Breast epithelium (tissue), 4 donors: ENCODE measurements at places on chromosomes 4 and X. TPM values are rescaled to one million over a fixed set of nuclear protein-coding genes. Genes with fewer than 3 reads are reported as not detected.

DNA sequence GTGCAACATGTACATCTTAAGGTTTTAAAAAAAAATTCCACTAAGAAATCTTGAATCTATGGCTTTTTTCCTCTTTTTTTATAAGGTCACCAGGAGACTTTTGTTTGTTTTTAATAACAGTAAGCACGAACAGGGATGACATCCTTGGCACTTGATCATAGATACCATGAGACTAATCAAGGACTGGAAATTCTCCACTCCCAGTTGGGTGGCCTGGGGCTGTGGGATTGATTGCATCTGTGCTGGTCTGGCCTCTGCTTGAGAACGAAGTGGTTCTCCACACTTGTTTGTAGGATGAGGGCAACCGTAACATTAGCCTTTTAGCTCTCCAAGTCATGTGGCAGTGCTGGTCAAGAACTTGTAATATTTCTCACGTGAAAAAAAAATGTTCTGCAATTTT, 35.4 kb downstream of the SNX25 start:
- H3K27ac ChIP-seq = no peak overlapping the region
- no peaks in the 10 kb centered on the region for H3K36me3 ChIP-seq

- H3K4me3 ChIP-seq = no peak overlapping the region
- H3K27ac ChIP-seq = no peak overlapping the region
- H3K4me1 ChIP-seq = no peaks in the 10 kb centered on the region
- H3K36me3 ChIP-seq = no peaks in the 10 kb centered on the region
- H3K27me3 ChIP-seq = no peaks in the 10 kb centered on the region
Measured at GRCh38 chr4:44761306-44761705, 35.0 kb upstream of the GNPDA2 start.

DNA sequence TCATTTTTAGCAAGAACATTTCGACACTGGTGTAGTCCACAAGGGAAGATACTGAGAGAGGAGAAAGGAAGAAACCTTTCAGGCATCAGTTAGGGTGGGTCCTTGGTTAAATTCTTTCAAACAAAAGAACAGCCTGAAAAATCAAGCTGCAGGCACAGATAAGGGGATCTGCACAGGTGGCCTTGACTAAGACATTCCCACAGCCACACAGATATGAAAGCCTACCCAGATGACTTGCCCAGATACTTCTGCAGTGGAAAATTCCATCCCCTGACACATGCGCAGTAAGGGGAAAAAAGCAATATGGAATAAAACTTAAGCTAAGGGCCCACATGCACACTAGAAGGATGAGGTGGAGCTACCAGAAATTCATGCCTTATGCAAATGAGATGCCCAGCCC, 8.9 kb upstream of the TMEM165 start:
- no peak overlapping the region for H3K4me3 ChIP-seq
- no peak overlapping the region for H3K27ac ChIP-seq
- no peak for DNase-seq
- no peaks in the 10 kb centered on the region for H3K27me3 ChIP-seq

DNA sequence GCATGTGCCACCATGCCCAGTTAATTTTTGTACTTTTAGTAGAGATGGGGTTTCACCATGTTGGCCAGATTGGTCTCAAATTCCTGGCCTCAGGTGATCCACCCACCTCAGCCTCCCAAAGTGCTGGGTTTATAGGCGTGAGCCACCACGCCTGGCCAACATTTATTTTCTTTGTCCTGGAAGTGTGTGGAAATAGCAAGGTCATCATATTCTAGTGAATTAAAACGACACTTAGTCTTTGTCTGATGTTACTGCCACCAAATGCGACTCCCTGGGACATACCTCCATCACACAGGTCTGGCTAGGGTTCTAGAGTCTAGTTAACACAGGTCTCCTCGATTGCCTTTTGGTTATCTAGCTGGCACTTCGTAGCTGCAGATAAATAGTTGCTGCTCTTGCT, 203.1 kb downstream of the AASDH start:
- H3K4me1 ChIP-seq = no peaks in the 10 kb centered on the region
- DNase-seq = no peak
- no peak overlapping the region for H3K27ac ChIP-seq

MAGEC3 gene
- total RNA-seq = not detected

SLC4A4 gene
- total RNA-seq = 1.4 TPM
